ENCODE measurements at places on chromosomes 1 and 21. TPM values are rescaled to one million over a fixed set of nuclear protein-coding genes. Genes with fewer than 3 reads are reported as not detected.
A peak's percentile ranks its signal among the peaks of the same experiment; 100 is the strongest.

Gene SYT2
- total RNA-seq: not detected

Gene RNU1-2
- 1,721 TPM for total RNA-seq

GRCh38 chr1:117754061-117754969 lies 148.5 kb downstream of the TENT5C start:
- DNase-seq: peak; percentile 74

GRCh38 chr1:48266576-48266975 lies 44.1 kb downstream of the SLC5A9 start:
- no peak for DNase-seq

DNA sequence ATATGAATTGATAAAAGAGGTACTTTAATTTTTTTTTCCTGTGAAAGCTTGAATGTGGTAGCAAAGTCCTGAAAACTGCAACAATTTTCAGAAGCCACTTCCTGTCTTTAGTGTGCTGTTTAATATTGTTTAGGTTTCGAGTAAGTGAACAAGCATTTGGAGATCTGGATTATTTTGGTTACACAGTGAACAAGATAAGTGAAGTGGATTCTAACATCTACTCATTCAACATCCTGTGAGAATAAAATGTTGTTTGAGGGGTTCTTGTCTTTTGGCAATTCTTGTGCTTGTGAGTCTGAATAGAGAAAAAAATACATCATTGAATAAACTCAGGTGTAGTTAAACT lies 35.2 kb upstream of the PLA2G4A start:
- DNase-seq: no peak

DNA sequence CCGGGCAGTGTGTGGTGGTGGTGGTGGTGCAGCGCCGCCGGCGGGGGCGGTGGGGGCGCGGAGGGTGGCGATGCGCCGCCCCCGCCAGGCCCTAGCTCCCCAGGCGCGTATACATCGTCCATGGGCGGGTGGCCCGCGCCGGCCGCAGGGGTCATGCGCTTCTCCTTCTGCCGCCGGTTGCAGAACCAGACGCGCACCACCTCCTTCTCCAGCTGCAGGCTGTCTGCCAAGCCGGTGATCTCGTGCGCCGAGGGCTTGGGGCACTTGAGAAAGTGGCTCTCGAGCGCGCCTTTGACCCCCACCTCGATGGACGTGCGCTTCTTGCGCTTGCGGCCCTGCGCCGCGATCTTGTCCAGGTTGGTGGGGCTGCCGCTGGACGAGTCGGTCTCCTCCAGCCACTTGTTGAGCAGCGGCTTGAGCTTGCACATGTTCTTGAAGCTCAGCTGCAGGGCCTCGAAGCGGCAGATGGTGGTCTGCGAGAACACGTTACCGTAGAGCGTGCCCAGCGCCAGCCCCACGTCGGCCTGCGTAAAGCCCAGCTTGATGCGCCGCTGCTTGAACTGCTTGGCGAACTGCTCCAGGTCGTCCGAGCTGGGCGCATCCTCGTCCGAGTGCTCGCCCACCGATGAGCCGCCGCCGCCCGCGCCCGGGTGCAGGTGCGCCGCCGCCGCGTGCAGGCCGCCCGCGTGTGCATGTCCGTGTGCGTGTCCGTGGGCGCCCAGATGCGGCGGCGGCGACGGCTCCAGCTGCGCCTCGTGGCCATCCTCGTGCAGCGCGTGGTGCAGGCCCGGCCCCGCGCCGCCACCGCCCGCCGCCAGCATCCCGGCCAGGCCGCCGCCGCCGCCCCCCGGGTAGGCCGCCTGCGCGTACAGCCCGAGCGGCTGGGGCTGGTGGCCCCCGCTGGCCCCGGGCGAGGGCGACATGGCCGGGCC lies 926 bp downstream of the POU3F1 start:
- no peak for DNase-seq

Gene RYR2
- not detected for total RNA-seq

Gene ALG14
- total RNA-seq: 4.9 TPM

- DNase-seq: no peak
Measured at GRCh38 chr21:31267644-31268043, 76.4 kb downstream of the TIAM1 start.

- no peak for DNase-seq
Measured at GRCh38 chr21:15749861-15750159, 20.0 kb downstream of the USP25 start.

DNA sequence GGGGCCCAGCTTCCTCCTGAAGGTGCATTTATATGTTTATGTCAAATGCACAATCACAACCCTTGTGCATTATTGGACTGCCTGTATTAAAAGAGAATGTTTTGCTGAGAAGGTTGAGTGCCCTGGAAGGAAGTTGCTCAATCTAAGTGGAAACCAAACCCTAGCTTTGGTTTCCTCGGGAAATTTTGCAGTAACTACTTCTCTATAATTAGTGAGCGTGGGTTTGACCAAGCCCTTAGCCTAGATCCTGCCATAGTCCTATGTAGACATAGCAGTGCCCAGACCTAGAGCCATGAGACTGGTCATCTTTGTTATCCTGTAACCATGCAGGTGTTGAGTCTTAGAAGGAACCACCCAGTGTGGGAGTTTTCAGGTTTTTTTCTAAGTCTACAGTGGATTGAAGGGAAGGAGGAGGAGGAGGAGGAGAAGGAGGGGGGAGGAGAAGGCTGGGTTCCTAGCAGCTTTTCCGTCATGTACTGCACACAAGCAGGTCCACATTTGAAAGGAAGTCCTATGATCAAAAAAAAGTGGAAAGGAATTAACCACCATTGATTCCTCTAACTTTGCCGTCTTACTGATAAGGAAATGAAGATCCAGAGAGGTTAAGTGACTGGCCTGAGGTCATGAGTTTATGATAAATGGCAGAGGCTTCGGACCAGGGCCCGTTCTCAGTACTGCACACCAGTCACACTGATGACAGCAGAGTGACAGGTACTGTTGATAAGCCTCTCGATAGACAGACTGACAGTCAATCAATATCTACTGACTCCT lies 72.2 kb upstream of the LYST start:
- no peak for DNase-seq

DNA sequence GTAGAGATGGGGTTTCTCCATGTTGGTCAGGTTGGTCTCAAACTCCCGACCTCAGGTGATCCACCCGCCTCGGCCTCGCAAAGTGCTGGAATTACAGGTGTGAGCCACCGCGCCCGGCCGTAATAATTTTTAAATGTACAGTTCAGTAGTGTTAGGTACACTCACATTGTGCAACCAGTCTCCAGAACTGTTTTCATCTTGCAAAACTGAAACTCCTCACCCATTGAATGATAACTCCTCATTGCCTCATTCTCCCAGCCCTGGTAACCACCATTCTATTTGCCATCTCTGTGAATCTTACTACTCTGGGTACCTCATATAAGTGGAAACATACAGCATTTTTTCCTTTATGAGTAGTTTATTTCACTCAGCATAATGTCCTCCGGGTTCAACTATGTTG lies 3.4 kb downstream of the NLRP3 start:
- no peak for DNase-seq

DNA sequence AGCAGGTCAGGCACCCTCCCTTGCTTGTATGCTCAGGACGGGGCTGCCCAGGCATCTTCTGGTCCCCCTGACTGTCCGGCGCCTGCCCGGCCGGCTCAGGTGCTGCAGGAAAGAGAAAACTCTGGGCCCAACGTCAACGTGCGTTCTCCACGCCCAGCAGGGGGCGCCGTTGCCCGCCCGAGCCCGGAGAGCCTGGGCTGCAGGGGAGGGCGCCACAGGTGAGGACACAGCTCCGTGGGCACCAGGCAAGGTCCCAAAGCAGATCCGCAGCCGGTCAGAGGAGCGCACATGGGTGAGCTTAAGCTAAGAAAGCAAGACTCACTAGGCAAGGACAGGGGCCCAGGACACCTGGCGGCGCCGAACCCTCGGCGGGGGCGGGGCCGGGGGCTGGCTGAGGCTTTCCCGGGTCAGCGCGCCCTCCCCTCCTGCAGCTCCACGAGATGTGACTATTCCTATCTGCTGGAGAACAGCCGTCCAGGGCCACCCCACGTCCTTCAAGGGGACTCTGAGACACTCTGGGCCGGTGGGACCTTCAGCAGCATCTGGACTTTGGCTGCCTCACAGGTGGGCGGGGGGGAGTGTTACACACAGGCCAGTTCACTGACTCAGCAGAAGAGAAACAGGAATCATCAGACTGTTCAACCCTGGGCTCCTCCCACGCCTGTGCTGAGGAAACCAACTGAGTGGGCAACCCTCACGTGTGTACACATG lies 29.3 kb downstream of the KRTAP10-1 start:
- DNase-seq: peak; percentile 66

Gene CLIC6
- not detected for total RNA-seq

DNA sequence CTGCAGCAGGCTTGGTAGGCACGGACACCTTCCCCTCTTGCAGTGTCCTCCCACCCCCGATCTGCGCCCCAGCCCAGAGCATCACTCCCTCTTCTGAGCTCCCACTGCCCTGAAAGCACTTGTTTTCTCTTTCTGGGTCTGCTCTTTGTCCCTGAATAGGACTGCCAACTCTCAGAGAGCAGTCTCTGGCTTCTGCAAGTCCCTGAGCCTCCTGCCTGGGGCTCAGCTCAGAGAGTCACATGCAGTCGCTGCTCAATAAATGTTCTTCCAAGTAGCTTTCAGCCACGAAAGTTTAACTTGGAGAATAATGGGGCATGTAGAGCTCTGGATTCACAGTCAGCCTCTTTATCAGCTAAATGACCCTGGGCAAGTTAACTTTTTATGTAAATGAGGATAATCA lies 205.6 kb downstream of the HIVEP3 start:
- DNase-seq: no peak

Gene GREM2
- not detected for total RNA-seq

GRCh38 chr1:16631248-16632043 lies 18.1 kb upstream of the NBPF1 start:
- no peak for DNase-seq

- DNase-seq: no peak
Measured at GRCh38 chr1:246066573-246066972, 440.5 kb downstream of the SMYD3 start.

DNA sequence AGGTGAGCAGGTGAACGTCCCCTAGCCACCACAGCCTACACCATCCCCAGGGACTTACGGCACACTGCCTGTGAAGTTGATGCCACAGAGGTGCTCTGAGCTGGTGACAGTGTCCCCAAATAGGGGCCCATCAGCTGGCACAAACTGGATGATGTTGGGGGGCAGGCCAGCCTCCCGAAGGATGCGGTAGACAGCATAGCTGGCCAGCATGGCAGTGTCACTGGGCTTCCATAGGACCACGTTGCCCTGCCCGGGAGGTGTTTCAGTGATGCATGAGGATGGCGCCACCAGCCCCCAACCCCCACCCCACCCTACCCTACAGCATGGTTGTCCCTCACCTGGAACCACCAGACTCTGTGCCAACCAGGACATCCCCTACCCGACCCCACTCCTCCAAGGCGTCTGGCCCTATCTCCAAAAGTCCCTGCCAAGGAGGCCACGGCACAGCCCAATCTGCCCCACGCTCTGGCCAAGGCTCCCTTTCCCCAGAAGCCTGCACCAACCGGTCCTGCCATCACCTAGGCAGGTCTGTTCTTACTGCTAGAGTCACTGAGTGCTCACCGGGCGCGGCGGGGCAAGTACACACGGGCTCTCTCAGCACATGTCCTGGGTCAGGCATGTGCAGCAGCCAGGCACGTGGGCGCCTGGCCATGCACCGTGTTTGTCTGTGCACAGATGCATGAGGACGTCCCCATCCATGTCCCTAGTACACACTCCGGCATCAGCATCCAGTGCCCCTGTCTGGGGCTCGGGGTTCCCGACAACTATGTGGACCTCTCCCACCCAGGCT lies 20.5 kb downstream of the ALDH4A1 start:
- no peak for DNase-seq

Gene JAM2
- total RNA-seq: 1.4 TPM

DNA sequence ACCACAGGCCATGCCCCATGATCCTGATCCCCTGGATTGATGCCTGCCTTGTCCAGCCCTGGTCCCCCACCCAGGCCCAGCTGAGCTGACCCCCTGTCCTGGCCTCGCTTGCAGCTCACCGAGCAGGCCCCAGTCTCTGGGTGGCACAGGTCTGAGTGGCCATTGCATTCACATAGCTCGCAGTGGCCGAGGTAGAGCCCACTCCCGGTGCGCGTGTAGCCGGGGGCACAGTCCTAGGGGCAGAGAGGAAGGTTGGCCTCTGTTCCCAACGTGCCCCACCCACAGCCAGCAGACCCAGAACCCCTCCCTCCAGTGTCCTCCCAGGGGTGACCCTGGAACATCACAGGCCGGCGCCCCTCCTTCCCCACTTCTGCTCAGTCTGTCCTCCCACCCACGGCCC lies 51.9 kb downstream of the LDLRAD2 start:
- no peak for DNase-seq

DNA sequence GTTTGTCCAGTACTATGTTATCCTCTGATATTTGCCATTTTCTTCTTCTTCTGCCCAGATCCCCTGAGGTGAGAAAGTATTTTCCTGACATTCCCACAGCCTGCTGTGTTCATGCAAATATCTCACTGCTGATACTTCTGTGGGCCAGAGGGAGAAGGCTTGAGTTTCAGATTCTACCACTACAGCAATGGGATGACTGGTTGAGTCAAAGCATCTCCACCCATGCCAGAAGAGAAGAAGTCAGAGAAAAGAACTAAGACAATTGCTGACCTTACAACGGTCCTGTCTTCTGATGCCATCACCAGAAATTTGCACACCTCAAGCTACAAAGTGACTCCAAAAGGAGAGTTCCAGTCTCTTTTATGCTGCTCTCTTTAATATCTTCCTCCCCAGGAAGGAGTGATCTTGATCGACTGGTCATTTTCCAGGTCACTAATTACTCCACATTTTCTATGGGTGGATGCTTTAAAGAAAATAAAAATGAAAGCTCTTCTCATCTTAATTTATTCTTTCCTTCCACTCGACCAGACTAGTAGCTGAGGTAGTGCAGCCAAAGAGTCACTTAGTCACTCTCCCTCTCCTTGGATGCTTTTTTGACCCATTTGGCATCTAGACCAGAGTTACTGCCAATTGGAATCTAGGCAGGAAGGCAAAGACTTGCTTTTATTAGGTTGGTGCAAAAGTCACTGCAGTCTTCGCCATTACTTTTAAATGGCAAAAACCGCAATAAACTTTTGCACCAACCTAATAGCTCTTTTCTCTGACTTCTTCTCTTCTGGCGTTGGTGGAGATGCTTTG lies 195.1 kb downstream of the PTPRC start:
- no peak for DNase-seq

- no peak for DNase-seq
Measured at GRCh38 chr1:243580072-243580471, 270.0 kb downstream of the AKT3 start.

DNA sequence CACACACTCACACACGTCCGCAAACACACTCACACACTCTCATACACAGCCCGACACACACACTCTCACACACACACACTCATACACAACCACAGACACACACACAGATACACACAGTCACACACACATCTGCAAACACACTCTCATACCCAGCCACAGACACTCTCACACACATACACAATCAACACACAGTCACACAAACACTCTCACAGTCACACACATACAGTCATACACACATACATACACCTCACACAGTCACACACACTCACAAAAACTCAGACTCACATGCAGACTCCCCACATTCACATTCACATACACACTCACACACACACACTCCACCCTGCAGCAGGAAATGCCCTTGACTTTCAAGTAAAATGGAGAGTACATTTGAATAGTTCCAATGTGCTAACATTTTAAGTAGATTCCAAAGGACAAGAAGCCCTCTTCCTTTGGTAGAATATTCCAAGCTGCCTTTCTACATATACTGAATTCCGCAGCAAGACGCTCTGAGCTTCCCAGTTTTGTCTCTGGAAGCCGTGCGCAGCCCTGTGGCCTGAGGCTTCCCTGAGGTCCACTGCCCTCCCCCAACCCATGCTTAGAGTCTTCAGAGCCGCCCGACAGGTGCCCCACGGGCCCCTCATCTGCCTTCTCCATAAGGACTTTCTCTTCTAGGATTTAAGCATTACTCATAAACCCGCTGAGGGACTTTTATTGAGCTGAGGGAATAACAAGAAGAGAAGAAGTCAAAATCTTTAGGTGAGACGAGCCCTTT lies 9.7 kb downstream of the BATF3 start:
- no peak for DNase-seq

All from OCI-LY7 (cell line).